ENCODE measurements at places on chromosomes 2 and 18.

GRCh38 chr18:6341709-6342108 lies 73.0 kb downstream of the L3MBTL4 start:
- no peak for DNase-seq

- DNase-seq: no peak
These were observed 269.4 kb upstream of the LRRTM1 start for GRCh38 chr2:80573950-80574349.

- DNase-seq: no peak
These were observed 61.6 kb upstream of the NCOA1 start for GRCh38 chr2:24429197-24430074.

DNA sequence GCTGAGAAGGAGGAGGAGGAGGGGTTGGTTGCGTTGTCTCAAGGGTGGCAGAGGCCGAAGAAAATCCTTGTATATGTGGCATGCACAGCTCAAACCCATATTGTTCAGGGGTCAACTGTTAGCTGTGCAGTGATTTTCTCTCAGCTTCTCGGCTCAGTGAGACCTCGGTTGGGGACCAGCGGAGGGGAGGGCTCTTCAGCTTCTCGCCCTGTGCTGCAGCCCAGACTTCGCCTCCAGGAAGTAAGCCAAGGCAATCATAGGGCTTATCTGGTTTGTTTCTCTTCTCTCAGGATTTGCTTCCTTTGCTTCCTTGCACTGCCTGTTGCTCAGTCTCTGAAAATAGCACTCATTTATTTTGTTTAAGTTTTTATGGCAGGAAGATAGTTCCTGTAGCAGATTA lies 85.5 kb downstream of the SOWAHC start:
- no peak for DNase-seq

GRCh38 chr2:239316562-239317465 lies 84.0 kb downstream of the HDAC4 start:
- peak; percentile 79 for DNase-seq

GRCh38 chr2:64114063-64114911 lies 29.9 kb downstream of the PELI1 start:
- DNase-seq: no peak

DNA sequence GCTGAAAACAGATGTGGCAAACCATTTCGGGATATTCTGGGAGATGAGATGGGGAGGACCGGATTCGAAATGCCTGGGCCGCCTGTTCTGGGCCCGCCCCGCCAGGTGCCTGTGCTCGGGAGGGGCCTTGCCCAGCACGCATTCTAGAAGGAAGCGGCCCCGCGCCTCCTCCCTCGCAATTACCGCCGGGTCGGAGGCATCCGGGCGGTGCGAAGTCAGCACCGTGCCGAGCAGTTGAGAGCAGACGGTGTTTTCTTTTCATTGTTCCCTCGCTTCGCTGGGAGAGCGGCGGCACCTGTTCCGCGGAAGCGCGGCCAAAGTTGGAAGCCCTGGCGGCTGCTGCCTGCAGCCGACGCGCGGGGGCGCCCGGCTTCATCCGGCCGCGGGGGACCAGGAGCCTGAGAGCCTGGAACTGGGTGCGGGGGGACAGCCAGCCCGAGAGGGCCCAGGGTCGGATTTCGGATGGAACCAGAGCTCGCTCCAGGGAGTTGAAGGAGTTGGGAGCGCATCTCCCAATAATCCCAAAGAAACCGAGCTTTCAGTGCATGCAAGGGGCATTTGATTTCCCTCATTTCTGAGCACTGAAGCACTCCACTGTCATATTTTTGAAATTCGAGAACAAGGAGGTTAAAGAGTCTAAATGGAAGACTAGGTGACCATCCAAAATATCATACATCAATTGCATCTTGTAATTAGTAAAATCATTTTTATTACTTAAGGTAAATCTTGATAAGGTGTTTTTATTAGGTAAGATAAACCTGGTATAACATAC lies 241.8 kb upstream of the RAB12 start:
- DNase-seq: peak; percentile 11

GRCh38 chr2:85850451-85850850 lies 38.3 kb downstream of the ST3GAL5 start:
- no peak for DNase-seq

DNA sequence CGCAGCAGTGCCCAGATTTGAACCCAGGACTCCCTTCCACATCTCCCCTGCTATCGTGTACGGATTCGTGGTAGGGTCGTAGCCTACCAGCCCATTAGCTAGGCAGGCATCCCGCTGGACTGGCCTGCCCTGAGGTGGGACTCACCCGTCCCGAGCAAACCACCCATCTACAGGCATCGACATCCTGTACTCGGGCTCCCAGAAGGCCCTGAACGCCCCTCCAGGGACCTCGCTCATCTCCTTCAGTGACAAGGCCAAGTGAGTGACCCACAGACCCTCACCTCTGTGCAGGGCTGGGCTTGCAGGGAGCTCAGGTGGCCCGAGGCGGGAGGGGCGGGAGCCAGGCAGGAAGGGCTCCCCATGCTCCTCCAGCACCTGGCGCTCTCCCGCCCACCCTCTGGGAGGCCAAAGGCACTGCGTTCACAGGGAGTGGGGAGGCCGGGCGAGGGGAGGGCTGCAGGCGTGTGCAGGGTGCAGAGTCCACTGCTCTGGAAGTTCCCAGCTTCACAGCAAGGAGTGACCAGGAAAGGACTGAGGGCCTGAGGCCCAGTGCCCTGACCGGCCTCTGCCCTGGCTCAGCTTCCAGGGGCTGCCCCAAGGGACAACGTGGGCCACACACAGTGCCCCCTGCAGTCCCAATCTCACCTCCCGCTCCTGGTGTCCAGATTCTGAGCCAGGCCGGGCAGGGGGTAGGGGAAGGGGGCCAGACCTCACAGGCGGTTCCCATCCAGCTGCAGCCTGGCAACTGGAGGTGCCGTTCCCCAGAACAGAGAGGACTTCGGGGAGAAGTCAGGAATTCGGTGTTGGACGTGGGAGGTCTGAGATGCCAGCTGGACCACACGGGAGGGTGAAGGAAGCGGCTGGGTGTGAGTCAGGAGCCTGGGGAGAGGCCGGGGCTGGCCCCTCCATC lies 5.4 kb downstream of the AGXT start:
- no peak for DNase-seq
